Effector memory CD8-positive, alpha-beta T cell (primary cell): ENCODE measurements at places on chromosomes 1 and 21.

DNA sequence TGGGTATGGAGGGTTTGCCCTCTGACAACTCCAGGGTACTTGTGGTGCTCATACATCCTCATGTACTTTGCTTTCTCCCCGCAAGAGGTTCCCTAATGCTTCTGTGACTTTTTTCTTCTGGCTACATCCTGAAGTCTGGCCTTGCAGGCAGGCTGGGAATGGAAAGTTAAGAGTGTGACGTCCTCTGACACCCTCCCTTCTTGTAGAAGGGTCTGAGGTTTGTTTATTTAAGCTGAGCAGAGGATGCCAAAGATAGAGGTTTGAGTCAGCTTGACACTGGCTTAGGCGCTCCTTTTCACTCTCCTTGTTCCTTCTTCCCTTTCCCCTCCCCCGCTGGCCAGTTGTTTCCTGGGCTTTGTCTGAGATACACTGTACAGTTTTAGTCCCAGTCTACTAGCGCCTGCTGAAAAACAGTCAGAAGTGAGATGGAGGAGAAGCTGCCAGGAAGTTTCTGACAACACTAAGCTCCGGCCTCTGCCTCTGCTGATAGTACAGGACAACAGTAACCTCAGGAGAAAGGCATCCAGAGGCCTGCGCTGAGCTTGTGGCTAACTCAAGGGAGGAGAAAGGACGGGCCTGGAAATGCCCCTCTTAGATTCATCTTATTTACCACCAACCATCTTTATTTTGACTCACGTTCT is at the start of gene MACF1:
TSS of gene MACF1 (plus strand) at position 255 of the 641 bp plus-strand sequence. CDS start at position 583, 328 bp downstream.
- no peak for DNase-seq

DNA sequence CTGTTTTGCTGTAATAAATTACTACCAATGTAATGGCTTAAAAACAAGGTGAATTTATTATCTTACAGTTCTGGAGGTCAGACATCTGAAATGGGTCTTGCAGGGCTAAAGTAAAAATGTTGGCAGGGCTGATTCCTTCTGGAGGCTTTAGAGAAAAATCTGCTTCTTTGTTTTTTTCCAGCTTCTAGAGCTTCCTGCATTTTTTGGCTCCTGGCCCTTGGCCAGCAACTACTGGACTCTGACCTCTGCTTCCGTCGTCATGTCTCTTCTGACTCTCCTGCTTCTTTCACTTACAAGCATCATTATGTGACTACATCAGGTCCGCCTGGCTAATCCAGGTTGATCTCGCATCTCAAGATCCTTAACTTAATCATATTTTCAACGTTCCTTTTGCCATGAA is 350.9 kb downstream of the S1PR1 start:
- DNase-seq, result no peak

DNA sequence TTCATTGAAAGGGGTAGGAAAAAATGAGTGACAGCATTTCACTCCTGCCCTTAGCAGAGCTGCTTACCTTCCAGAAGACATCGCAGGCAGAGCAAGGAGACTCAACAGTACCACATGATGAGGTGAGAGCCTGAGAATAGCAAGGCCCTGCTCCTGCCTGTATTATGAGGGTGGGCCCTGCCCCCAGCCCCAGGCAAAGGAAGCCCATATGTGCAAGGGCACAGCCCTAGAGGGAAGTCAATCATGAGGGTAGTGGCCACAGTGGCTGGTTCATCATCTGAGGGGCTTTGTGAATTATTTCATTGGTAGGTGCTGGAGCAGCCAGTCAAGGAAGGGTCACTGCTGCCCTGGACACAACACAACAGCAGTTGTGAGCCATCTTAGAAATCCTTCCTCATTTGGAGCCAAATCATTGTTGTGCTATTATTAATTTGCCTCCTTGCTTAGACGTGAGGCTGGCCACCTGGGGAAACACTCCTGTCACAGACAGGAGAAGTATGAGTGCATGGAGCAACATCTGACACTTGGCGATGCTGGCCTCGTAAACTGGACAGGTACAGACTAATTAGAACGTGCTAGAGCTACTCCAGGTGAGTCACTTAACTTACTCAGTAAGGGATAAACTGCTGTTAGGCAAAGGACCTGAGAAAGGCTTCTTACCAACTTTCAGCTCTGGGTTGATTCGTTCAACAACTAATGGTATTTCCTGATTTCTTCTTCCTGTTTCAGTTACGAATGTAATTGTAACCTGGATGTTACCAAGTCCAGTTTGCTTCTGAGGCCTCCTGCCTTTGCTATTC is 22.7 kb upstream of the ACBD6 start:
- no peak for DNase-seq

DNA sequence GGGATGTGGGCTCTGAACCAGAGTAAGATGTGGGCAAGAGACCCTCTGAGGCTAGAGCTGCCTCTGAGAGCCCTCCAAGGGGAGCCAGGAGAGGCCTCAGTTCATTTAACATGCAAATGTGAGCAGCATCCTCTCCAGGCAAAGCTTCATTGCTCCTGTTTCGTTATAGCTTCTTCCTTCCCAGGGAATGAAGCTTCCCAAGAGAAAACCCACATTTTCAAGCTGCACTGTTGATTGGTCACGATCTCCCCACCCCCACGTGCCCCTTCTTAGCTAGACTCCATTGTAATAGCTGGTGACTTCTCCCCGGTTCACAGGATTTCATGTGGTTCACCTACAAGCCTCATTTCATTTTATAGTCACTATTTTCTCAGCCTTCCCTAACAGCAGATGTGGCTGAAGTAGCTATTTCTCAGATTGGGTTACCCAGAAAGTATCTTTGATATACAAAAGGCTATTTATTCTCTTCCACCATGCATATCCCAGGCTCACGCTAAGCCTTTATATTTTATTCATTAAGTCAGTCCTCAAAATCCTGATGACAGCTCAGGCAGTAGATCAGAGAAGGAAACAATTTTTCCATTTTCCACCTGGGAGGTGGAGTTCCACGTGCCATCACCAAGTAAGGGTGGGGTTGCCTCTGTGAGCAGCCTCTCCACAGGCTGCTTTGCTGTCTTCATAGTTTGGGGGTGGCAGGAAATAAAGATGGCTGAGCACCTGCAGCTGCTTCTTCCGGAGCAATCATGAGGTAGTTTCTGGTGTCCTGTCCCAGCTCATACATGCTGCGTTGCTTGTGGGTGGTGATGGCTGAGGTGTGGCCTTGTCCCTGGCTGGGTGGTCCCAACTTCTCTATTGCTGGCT is 178.3 kb upstream of the RAB4A start:
- DNase-seq, result no peak

GRCh38 chr1:22884806-22885530 is 87.7 kb downstream of the LACTBL1 start:
- DNase-seq, result peak; percentile 13
